HEK293T (cell line): ENCODE measurements at places on chromosomes 1 and 21.

DNA sequence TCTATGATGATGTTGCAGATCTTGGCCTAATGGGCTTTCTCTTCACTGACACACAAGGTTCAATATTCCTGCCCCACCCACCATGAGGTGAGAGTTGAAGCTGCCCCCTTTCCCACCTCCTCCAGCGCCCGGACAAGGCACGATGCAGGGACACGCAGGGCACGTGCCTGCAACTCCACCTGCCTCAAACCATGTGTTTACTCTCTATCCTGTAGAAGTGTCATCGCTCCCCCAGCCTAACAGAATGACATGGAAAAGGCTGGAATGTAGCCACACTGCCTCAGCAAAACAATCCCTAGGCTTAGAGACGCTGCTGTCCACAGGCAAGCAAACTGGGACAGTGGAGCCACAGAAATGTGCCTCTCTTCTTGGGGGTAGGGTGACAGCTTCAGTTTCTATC is 92.9 kb upstream of the SOD1 start:
- no peak for DNase-seq

GRCh38 chr1:24762133-24762676 is 17.0 kb downstream of the CLIC4 start:
- DNase-seq = no peak

- DNase-seq = no peak
Observed at GRCh38 chr1:229124116-229124515, 146.8 kb upstream of the RAB4A start.

- no peak for DNase-seq
Observed at GRCh38 chr1:55860798-55861519, 645.8 kb upstream of the USP24 start.

- no peak for DNase-seq
Observed at GRCh38 chr1:147264158-147264768, 21.8 kb downstream of the CHD1L start.

- no peak for DNase-seq
Observed at GRCh38 chr1:212667223-212668139, 32.2 kb downstream of the BATF3 start.

DNA sequence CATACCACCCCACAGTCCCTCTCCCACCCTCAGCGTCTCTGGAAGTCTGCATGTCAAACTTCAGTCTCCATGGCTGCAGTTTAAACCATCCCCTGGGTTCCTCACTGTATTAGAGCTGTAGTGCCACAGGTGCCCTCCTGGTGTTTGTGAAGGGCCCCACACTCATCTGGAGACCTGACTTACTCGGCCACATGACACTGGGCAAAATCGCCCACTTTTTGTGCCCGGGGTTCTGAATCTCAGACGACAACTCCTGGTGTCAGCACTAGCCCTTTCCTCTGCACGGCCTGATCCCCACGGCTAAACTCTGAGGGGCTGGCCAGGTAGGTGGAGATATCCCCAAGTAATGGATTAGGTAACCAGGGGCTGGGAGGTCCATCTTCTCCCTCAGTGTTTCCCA is 6.5 kb downstream of the INKA2 start:
- DNase-seq = no peak

- no peak for DNase-seq
Observed at GRCh38 chr1:13816016-13816760, 116.2 kb downstream of the PRDM2 start.

DNA sequence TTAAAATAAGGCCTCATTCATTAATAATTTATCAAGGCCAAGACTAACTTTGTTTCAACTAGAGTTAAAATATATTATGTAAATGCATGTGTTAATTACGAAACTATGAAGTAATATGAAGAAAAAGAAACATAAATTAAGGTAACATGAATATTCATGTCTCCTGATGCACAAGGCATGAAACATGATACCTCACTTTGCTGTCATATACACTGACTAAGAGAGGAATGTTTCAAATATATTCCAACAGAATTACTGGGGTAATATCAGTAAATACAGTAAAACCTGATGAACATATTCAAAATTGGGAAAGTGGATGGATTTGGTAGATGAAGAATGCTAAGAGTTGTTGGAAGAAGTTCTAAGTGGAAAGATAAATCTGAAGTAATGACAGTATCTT is 274.6 kb downstream of the LRRC7 start:
- no peak for DNase-seq

- no peak for DNase-seq
Observed at GRCh38 chr1:31588751-31589515, 12.6 kb downstream of the TINAGL1 start.

DNA sequence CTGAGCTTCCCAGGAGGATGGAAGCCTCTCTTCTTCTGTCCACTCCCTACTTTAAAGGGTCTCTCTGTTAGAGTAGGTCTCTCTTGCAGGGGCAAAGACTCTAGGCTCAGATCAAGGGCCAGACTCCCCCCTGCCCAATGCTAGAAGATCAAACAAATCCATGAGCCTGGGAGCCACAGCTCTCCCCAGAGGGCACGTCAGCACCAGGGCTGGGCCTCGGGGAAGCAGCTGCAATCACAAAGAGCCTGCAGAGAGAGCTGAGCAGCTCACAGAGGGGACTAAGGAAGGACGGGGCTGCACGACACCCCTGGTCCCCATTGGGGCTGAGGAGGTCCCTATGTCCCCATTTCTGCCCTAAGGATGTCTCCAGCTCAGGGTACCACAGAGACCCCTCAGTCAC is 3.9 kb downstream of the CNTN2 start:
- DNase-seq = no peak

- DNase-seq = no peak
Observed at GRCh38 chr1:52567943-52568342, 15.1 kb upstream of the TUT4 start.

DNA sequence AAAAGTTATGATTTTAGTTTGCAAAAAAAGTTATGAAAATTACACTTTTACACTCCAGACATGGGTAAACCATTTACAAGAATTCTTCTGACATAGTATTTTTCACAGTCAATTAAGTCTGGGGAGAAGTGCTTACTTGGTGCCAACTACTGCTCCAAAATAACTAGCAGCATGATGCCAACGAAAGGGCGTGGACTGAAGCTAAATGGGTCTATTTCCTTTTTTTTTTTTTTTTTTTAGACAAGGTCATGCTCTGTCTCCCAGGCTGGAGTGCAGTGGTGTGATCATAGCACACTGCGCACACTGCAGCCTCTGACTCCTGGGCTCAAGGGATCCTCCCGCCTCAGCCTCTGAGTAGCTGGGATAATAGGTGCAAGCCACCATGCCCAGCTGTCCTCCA is 43.2 kb downstream of the FMO4 start:
- DNase-seq = no peak

GRCh38 chr1:32989160-32990050 is 24.8 kb upstream of the RNF19B start:
- DNase-seq = no peak

- DNase-seq = no peak
Observed at GRCh38 chr1:9145714-9146113, 16.8 kb upstream of the GPR157 start.

DNA sequence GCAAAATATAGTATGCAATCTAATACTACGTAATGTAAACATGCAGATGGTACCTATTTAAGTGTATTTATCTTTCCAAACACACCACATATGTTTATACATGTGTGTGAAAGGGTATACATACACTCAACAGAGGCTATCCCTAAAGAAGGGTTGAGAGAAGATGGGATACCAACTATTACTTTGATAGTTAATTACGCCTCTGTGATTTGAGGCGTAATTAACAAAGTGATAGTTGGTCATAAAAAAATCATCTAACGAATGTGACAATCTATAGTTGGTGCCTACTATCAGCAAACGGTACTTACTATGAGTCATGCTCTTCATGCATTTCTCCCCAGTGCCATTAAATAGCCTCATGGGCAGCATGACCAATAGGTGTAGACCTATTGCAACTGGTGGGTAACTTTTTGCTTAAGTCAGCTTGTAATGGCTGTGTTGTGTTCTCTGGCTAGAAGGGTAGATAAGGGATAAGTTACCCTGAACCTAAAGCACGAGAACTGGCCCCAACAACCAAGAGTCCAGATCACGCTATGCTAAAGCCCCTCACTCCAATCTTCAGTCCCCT is 15.3 kb downstream of the RCAN1 start:
- DNase-seq = no peak

DNA sequence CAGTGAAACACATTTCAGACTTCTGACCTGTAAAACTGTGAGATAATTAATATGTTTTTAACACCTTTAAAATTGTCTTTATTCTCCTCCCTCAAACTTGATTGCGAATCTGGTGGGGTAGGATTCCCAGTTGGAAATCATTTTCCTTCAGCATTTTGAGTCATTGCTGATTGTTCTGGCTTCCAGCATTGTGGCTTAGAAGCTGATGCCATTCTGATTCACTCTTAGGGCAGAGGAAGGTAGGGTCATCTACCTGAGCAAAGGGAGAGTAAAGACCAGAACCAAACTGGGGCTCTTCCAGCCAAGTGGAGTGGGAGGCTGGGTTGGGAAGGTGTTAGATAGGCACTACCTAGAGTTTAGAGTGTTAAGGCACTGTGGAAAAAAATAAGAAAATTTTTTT is 61.2 kb downstream of the MPZL1 start:
- no peak for DNase-seq

DNA sequence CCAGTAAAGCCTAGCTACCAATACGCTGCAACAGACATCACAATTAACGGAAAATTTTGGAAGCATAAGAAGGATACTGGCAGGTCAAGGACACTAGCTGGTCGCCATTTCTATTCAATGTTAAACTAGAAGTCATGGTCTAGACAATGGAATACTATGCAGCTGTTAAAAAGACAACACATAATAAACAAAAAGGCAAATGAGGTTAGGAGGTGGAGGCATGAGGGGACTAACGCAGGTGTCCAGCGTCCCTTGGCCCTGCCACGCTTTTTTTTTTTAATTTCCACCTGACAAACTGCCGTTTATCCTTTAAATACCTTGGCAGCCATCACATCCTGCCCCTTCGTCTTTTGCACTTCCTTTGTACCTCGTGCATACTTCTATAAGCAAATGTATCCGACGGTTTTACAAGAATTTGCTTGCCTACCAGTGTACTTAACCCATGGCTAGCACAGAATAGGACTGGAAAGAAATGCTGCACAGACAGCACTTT is 698 bp upstream of the SLC22A15 start:
- DNase-seq = no peak

- DNase-seq = no peak
Observed at GRCh38 chr1:208691012-208691411, 446.8 kb upstream of the PLXNA2 start.

- no peak for DNase-seq
Observed at GRCh38 chr1:9705337-9706093, 54.0 kb downstream of the PIK3CD start.

- no peak for DNase-seq
Observed at GRCh38 chr21:23292292-23292691, 2294.1 kb downstream of the NCAM2 start.

- no peak for DNase-seq
Observed at GRCh38 chr1:232873412-232873811, 68.2 kb downstream of the MAP10 start.

- DNase-seq = no peak
Observed at GRCh38 chr1:203935321-203935720, 73.9 kb downstream of the SNRPE start.

- no peak for DNase-seq
Observed at GRCh38 chr1:171138980-171139379, 46.1 kb upstream of the FMO2 start.

DNA sequence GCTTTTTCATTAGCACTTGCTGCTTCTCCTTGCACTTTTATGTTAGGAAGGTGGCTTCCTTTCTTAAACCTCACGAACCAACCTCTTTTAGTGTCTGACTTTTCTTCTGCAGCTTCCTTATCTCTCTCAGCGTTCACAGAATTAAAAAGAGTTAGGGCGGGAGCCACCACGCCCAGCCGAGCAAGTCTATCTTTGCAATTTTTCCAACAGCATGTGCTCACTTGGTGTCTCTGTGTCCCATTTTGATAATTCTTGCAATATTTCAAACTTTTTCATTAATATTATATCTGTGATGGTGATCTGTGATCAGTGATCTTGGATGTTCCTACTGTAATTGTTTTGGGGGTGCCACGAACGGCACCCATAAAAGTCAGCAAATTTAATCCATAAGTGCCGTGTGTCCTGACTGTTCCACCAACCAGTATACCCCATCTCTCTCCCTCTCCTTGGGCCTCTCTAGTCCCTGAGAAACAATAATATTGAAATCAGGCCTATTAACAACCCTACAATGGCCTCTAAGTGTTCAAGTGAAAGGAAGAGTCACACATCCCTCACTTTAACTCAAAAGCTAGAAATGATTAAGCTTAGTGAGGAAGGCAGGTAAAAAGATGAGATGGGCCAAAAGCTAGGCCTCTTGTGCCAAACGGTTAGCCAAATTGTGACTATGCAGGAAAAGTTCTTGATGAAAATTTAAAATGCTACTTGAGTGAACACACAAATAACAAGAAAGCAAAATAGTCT is 15.9 kb upstream of the ITPKB start:
- no peak for DNase-seq

DNA sequence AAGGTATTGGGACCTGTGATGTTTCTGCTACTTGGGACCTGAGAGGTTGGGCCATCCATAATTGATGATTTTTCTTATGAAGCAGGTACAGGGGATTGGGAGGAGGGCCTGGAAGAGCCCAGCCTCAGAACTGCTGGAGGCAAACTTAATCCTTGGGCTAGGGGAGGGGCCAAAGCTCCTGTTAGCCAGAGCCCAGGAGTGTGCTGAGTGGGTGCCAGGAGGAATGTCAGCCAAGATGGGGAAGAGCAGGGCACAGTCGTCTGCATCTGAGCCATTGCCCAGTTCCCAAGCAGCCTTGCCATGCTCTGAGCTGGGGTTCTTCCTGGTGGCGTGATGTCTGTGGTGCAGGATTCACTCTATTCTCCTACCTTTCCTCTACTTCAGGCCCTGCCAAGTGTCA is 5.8 kb downstream of the MAPKAPK2 start:
- DNase-seq = no peak

DNA sequence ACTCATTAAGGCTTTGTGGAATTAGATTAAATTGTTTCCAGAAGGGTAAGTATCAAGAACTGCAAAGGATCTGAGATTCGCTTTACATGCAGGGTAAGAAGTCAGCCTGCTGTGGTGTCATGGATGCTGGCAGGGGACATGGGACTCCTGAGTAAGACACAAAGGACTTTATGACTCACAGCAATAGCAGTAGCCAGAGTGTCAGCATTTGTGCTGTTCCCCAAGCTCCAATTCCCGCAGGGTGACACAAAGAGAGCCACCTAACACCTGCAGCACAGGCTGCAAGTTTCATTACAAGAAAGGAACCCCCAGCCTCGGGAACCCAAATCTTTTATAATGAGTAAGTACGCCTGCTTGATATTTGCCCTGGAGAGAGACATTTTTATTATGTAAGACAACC is 298.1 kb upstream of the POU3F1 start:
- DNase-seq = no peak
